HFFc6 (cell line): ENCODE measurements at places on chromosomes 11 and 22. TPM values are rescaled to one million over a fixed set of nuclear protein-coding genes. Genes with fewer than 3 reads are reported as not detected.

PHOX2A gene
- not detected in 3 replicates for total RNA-seq

ABTB2 gene
- total RNA-seq, result 3.0 to 3.7 TPM (median 3.4 TPM) in 3 replicates

SLC22A8 gene
- not detected in 3 replicates for total RNA-seq

BATF2 gene
- 0.20 to 0.45 TPM (median 0.45 TPM) in 3 replicates for total RNA-seq

SLC37A2 gene
- 1.8 to 3.7 TPM (median 2.3 TPM) in 3 replicates for total RNA-seq

APOC3 gene
- total RNA-seq, result not detected in 3 replicates

TRIM64 gene
- total RNA-seq, result not detected in 2 replicates

JHY gene
- 5.2 to 7.0 TPM (median 6.8 TPM) in 3 replicates for total RNA-seq

MISFA gene
- total RNA-seq, result 1.0 to 2.4 TPM (median 1.8 TPM) in 3 replicates

RFPL2 gene
- not detected in 3 replicates for total RNA-seq

MS4A1 gene
- not detected in 3 replicates for total RNA-seq

- H3K4me3 ChIP-seq, result no peak overlapping the region
- peaks cover 93% of the 10 kb centered on the region for H3K36me3 ChIP-seq
- no peaks in the 10 kb centered on the region; the same call in 1 of the 2 replicates for H3K27me3 ChIP-seq
- DNase-seq, result no peak
Measured at GRCh38 chr11:12211331-12212065, 101.1 kb downstream of the MICAL2 start.

DNA sequence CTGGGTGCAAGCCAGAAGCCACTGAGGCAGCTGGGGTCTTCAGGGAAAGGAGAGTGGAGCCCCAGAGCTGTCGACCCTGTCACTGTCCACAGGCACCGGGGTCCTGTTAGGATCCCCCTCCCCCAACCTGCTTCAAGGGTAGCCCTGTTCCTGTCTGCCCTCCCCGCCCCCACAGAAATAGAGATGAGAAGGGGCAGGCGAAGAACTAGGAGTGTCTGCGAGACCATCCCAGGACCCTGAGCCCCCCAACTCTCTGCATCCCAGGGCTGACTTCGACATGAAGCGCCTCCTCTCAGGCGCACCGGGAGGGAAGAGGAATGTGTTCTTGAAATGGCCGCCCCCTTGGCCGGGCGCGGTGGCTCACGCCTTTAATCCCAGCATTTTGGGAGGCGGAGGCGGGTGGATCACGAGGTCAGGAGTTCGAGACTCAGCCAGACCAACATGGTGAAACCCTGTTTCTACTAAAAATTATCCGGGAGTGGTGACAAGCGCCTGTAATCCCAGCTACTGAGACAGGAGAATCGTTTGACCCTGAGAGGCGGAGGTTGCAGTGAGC, 607 bp upstream of the ZNF70 start:
- peak overlapping the region; percentile 79 for H3K4me3 ChIP-seq
- H3K27me3 ChIP-seq, result peaks cover 2% of the 10 kb centered on the region
- peaks cover 13% of the 10 kb centered on the region for H3K4me1 ChIP-seq
- H3K36me3 ChIP-seq, result no peaks in the 10 kb centered on the region
- no peak for DNase-seq

GRCh38 chr22:48432781-48433518, 1394.7 kb downstream of the BRD1 start:
- no peak overlapping the region for H3K4me3 ChIP-seq
- no peak for DNase-seq
- peaks cover 2% of the 10 kb centered on the region; the same call in 1 of the 2 replicates for H3K27me3 ChIP-seq

- peaks cover 25% of the 10 kb centered on the region for H3K4me1 ChIP-seq
- H3K27me3 ChIP-seq, result peaks cover 7% of the 10 kb centered on the region
- no peak overlapping the region for H3K27ac ChIP-seq
- no peaks in the 10 kb centered on the region for H3K36me3 ChIP-seq
Measured at GRCh38 chr11:6431861-6432260, 8.9 kb downstream of the HPX start.

DNA sequence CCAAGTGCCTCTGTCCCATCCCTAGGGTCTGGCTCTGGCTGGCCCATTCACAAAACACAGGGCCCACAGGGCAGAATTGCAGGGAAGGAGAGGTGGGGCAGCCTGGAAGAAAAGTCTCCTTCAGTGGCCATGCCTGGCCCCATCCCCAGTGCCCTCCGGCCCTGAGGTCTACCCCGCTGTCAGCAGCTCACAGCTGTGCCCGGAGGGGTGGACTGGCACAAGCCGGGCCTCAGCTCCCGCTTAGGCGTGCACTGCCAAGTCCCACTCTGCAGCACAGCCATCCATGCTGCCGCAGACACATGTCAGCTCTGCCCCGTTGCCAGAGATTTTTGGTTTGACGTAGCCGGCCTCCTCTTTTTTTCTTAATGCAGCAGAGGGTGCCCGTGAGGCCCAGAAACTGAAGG, 3.9 kb upstream of the SCN2B start:
- H3K27ac ChIP-seq, result no peak overlapping the region
- H3K4me1 ChIP-seq, result peaks cover 5% of the 10 kb centered on the region; the same call in 1 of the 2 replicates
- H3K4me3 ChIP-seq, result no peak overlapping the region
- no peaks in the 10 kb centered on the region for H3K36me3 ChIP-seq

DNA sequence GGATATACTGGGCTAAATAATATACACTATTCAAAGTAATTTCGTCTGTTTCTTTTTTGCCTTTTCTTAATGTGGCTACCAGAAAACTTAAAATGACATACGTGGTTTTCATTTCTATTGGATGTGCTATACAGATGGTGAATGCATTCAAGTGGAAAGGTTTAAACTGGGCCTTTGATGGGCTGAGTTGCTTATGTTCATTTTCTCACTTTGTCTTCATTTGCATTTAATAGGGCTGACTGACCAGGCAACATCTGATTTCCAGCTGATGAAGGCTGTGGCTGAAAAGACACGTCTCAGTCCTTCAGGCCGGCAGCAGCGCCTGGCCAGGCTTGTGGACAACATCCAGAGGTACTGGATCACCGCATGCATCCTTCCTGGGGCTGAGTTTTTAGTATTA, 27.9 kb downstream of the PIWIL4 start:
- 0 out of 2 replicates have a peak, but pooled peaks cover 5% of the 10 kb centered on the region for H3K4me1 ChIP-seq
- peaks cover 11% of the 10 kb centered on the region for H3K27me3 ChIP-seq
- no peaks in the 10 kb centered on the region for H3K36me3 ChIP-seq
- DNase-seq, result no peak
- H3K4me3 ChIP-seq, result no peak overlapping the region

DNA sequence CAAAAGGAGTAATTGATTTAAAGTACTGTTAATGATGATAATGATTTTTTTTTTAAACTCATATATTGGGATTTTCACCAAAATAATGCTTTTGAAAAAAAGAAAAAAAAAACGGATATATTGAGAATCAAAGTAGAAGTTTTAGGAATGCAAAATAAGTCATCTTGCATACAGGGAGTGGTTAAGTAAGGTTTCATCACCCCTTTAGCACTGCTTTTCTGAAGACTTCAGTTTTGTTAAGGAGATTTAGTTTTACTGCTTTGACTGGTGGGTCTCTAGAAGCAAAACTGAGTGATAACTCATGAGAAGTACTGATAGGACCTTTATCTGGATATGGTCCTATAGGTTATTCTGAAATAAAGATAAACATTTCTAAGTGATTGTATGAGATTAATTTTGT, 43.9 kb downstream of the RRM1 start:
- peak overlapping the region; percentile 8; the same call in 1 of the 2 replicates for H3K27ac ChIP-seq
- H3K36me3 ChIP-seq, result peaks cover 58% of the 10 kb centered on the region
- DNase-seq, result no peak

DNA sequence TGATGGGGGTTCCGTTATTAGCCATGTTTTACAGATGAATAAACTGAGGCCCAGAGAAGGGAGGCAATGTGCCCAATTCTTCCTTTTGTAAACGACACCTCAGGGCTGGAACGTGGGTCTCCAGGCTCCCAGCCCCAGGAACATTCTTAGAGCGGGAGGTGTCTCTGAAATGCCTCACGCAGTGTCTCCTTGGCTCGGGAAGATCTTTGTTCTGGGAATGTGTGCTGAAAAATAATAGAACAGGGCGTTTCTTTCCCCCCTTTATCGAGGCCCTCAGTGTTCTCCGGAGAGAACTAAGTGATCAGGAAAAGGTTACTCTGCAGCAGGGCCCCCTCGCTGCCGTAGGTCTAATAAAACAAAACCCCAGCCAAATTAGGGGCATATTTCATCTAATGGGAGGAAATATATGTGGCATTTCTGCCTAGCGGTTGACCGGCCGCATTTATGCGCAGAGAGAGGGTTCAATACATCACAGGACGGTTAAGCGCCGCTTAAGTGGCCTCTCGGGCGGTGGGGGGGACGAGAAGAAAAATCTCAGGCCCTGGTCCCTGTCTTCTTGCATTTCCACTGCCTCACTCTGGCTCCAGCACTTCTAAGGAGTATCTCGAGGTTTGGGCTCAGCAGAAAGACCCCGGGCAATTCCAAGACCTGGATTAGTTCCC, 564.3 kb downstream of the MN1 start:
- no peak overlapping the region for H3K4me3 ChIP-seq
- no peak for DNase-seq
- H3K27me3 ChIP-seq, result peaks cover 16% of the 10 kb centered on the region

- peaks cover 82% of the 10 kb centered on the region for H3K4me1 ChIP-seq
- H3K27ac ChIP-seq, result peak overlapping the region; percentile 78
- DNase-seq, result peak; percentile 87
- H3K36me3 ChIP-seq, result peaks cover 70% of the 10 kb centered on the region
- H3K4me3 ChIP-seq, result peak overlapping the region; percentile 97
- H3K27me3 ChIP-seq, result peaks cover 9% of the 10 kb centered on the region
Measured at GRCh38 chr11:12680246-12680939, 6.2 kb downstream of the TEAD1 start.

DNA sequence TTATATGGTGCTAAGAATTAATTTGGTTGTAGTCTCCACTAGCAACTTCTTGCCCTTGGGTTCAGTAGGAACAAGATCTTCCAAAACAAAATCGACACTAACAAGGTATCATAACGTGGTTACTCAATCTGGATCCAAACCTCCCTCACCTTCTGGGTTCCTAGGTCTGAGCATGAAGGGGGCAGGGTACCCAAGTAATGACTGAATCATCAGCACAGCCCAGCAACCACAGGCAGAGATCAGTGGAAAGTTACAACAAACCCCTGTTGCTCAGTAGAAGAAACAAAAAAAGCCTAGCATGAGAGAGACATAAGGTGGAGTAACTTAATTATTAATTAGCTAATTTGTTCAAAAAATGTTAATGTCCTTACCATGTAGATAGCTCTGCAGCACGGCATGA, 221.4 kb downstream of the BLID start:
- H3K27ac ChIP-seq, result peak overlapping the region; percentile 80
- peak overlapping the region; percentile 34 for H3K4me3 ChIP-seq
- H3K36me3 ChIP-seq, result peaks cover 8% of the 10 kb centered on the region; the same call in 1 of the 2 replicates
- H3K27me3 ChIP-seq, result peaks cover 1% of the 10 kb centered on the region
- peaks cover 86% of the 10 kb centered on the region for H3K4me1 ChIP-seq

- H3K27me3 ChIP-seq, result peaks cover 4% of the 10 kb centered on the region
- peak overlapping the region; percentile 97 for H3K27ac ChIP-seq
- peaks cover 24% of the 10 kb centered on the region for H3K4me1 ChIP-seq
- peak; percentile 10 for DNase-seq
- H3K4me3 ChIP-seq, result peak overlapping the region; percentile 76; the same call in 1 of the 2 replicates
Measured at GRCh38 chr22:23888615-23889401, 5.4 kb upstream of the MIF start.

DNA sequence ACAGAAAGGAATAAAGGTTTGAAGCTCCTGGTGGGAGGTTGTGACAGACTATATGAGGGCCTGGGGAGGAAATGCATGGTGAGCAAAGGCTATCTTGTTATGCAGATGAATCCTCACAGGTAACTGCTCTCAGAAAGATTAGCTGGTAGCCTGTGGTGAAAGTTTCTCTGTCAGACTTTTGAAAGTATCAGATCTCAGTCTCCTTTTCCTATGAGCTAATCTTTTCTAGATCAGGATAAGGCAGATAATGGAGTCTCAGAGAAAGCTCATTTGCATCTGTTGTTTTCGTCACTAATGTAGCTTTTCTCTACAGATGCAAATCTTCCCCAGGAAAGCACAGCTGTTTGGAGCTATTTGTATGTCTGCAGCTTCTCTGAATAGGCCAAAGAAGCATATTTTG, 21.0 kb upstream of the OR6X1 start:
- H3K27ac ChIP-seq, result no peak overlapping the region
- H3K4me1 ChIP-seq, result no peaks in the 10 kb centered on the region
- H3K4me3 ChIP-seq, result no peak overlapping the region
- H3K36me3 ChIP-seq, result no peaks in the 10 kb centered on the region
- no peaks in the 10 kb centered on the region; the same call in 1 of the 2 replicates for H3K27me3 ChIP-seq

DNA sequence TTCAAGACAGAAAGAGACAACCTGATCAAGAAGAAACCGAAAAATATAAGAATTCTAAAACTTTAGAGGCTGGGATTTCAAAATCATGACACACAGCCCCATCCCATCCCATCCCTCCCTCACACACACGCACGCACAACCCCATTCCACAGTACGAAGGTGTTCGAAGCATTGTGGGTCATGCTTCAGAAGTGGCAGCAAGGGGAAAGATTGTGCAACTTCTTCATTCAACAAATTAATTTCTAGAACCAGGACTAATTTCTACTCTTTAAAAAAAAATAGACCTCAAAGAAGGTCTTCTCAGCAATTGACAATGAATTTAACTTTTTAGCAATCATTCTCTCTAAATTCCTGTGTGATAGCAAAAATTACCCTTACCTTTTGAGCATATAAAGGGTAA, 867 bp downstream of the SPA17 start:
- H3K4me1 ChIP-seq, result peaks cover 39% of the 10 kb centered on the region
- DNase-seq, result no peak
- H3K4me3 ChIP-seq, result peak overlapping the region; percentile 96
- H3K27me3 ChIP-seq, result peaks cover 4% of the 10 kb centered on the region; the same call in 1 of the 2 replicates
- no peaks in the 10 kb centered on the region; the same call in 1 of the 2 replicates for H3K36me3 ChIP-seq
- peak overlapping the region; percentile 99 for H3K27ac ChIP-seq

- H3K4me1 ChIP-seq, result no peaks in the 10 kb centered on the region
- no peak for DNase-seq
- peaks cover 16% of the 10 kb centered on the region for H3K27me3 ChIP-seq
Measured at GRCh38 chr11:65781152-65781961, 581 bp upstream of the AP5B1 start.

DNA sequence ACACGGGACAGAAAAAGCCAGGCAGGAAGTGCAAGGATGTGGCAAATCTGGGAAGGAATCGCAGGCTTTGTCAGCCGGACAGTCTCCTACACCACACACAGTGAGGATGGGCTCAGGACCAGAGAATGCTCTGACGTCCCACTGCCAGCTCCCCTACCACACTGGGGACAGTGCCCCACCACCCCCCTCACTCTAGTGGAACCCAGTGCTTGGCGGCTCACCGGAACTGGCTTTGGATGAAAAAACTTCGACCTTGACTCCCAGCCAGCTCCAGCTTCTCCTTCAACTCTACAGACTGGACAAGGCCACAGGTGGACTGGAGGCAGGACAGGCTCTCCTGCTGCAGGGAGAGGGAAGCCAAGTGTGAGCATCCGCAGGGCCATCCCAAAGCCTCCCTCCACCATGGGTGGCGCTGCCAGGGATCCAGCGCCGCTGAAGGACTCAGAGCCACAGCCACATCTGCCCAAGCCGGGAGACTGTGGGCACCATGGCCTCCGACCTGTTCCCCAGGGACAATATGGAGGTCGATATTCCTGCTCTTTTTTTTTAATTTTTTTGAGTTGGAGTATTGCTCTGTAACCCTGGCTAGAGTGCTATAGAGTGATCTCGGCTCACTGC, 24.0 kb downstream of the SERHL2 start:
- no peak overlapping the region for H3K4me3 ChIP-seq
- H3K4me1 ChIP-seq, result peaks cover 13% of the 10 kb centered on the region
- H3K36me3 ChIP-seq, result peaks cover 9% of the 10 kb centered on the region; the same call in 1 of the 2 replicates
